ENCODE measurements at places on chromosomes 3 and 15.

GRCh38 chr15:36755341-36756000 is 176.0 kb downstream of the CDIN1 start:
- no peak for DNase-seq

DNA sequence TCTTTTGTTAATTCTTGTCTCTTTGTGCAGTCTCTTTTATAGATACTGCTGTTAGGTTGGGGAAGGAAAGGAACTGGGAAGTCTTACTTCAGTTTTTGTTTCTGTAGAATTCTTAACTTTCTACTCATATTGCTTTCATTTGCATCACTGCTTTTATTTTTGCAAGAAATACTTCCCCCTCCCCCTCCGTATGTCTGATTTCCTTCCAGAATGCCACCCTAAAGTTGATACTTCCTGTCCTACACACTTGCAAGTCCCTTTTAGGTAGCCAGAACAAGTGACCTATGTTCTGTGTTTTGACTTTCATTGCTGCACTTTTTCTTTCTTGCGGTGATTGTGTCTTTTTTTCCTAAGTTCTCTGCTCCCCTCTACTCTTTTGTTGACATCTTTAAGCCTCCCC is 477.4 kb downstream of the RSL24D1 start:
- no peak for DNase-seq

DNA sequence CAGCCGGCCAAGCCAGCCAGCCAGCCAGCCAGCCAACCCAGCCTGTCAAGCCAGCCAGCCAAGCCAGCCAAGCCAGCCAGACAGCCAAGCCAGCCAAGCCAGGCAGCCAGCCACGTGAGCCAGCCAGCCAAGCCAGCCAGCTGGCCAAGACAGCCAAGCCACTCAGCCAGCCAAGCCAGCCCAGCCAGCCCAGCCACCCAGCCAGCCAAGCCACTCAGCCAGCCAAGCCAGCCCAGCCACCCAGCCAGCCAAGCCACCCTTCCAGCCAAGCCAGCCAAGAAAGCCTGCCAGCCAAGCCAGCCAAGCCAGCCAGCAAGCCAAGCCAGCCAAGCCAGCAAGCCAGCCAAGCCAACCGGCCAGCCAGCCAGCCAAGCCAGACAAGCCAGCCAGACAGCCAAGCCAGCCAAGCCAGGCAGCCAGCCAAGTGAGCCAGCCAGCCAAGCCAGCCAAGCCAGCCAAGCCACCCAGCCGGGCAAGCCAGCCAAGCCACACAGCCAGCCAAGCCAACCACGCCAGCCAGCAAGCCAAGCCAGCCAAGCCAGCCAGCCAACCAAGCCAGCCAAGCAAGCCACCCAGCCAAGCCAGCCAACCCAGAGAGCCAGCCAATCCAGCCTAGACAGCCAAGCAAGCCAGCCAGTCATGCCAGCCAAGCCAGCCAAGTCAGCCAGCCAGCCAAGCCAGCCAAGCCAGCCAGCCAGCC is 199.5 kb downstream of the GOLGA6L6 start:
- peak; percentile 41 for DNase-seq

DNA sequence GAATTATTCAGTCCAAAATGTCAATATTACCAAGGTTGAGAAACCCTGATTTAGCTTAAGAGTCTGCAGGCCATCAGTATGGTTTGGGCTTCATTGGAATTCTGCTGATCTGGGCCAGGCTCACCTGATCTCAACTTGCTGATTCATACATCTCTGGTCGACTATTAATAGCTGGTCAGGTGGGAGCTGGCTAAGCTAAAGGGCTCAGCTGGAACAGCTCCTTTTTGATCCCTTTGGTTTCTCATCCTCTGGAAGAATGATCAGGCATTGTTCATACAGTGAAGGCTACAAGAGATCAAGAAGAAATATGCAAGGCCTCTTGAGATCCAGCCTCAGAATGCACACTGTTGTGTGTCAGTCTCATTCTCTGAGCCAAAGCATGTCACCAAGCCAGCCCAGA is 123.3 kb upstream of the MME start:
- no peak for DNase-seq

GRCh38 chr15:72676838-72677237 is 9.1 kb downstream of the HIGD2B start:
- no peak for DNase-seq

DNA sequence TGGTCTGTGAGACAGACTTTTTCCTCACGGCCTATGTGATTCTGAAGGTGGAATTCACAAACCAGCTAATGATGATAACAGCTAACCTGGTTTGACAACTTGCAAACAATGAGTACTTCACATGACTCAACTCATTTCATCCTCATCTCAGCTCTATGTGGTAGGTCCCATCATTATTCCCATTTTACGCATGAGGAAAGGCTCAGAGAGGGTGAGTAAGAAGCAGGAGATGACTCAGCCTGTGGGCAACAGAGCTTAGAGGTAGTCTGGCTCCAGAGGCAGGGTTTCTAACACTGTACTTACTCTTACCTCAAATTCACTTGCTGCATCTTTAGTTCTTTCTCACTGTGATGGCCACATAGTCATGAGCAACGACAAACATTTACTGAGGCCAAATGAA is 25.8 kb upstream of the PSMD6 start:
- DNase-seq, result no peak

DNA sequence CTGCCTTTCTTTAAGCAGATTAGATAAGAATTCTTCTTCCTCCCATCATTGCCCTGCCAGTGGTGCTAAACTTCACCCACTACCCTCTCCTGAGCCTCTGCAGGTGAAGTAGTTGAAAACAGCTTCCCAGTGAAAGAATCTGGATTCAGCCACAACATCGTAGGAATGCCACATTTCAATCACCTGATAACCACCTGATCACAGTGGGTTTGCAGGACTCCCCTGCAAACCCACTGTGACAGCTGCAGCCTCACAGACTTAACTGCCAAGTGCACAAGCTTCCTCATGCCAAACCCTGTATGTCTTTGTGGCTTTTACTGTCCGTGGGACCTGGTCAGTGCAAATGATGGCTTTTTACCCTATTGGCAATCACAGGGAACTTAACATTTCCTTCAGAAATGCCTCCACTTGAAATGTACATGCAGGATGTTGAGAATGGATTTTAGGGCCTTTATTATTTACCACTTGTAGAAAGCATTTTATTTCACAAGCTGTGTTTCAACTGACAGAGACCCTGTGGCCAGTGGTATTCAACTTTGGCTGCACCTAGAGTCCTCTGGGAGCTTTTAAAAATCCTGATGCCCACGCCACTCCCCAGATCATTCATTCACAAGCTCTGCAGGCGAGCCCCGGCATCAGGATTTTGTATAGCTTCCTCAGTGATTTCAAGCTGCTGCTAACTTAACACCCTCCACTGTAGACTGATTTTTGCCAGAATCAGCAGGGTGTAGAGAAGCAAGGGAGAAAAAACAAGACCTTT is 49.1 kb downstream of the OXNAD1 start:
- no peak for DNase-seq

DNA sequence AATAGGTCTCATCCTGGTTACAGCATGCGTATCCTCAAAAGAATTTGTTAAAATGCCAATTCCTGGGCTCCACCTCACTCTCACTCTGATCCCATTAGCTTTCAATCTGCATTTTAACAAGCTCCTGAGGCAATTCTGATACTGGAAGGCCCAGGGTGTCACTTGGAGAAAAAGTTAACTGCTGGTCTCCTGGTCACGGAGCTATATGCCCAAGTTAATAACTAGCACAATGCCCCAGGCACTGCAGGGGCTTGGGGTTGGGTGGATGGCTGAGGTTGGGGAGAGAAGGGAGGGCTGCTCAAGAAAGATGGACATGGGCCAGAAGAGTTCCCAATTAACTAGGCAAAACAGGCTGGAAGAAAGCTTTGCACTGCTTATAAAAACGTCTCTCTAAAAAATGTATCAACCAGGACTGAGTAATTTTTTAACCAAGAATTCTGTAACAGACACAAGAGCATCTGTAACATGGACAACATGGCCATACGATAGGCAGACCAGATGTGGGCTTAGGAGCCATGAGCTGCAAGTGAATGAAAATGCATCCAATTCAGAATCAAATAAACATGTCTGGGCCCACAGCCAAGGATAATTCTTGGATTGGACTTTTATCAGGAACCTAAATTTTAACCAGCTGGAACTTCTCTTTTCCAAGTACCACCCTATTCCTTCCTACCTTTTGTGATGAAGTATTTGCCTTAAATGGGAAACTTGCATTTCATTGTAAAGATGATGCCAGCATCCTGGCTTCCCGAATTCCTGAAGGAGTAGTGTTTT is 4.2 kb downstream of the IL17RD start:
- no peak for DNase-seq

GRCh38 chr3:187777331-187777941 is 32.2 kb upstream of the BCL6 start:
- peak; percentile 39 for DNase-seq

Measured in activated naive CD8-positive, alpha-beta T cell treated with anti-CD3 and anti-CD28 coated beads, Interleukin-2, amount 10 ng/mL, durations not matched to agents 7 days and 5 days (primary cell).